GM06990 (cell line): ENCODE measurements at places on chromosomes 11 and 22.

DNA sequence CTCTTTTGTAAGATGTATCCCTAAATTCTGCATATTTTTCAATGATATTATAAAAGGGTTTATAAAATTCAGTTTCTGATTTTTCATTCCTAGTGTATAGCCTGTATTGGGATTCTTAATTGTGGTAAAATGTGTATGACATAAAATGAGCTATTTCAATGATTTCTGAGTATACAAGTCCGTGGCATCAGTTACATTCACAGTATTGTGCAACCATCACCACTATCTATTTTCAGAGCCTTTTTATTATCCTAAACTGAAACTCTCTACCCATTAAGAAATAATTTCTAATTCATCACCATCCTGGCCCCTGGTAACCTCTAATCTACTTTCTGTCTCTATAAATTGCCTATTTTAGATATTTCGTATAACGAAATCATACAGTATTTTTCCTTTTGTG is 39.8 kb downstream of the EIF3F start:
- no peak for DNase-seq

GRCh38 chr11:115202074-115202473 is 302.1 kb downstream of the CADM1 start:
- no peak for DNase-seq

- DNase-seq: no peak
Measured at GRCh38 chr11:124195189-124195734, 12.1 kb downstream of the OR10D3 start.

DNA sequence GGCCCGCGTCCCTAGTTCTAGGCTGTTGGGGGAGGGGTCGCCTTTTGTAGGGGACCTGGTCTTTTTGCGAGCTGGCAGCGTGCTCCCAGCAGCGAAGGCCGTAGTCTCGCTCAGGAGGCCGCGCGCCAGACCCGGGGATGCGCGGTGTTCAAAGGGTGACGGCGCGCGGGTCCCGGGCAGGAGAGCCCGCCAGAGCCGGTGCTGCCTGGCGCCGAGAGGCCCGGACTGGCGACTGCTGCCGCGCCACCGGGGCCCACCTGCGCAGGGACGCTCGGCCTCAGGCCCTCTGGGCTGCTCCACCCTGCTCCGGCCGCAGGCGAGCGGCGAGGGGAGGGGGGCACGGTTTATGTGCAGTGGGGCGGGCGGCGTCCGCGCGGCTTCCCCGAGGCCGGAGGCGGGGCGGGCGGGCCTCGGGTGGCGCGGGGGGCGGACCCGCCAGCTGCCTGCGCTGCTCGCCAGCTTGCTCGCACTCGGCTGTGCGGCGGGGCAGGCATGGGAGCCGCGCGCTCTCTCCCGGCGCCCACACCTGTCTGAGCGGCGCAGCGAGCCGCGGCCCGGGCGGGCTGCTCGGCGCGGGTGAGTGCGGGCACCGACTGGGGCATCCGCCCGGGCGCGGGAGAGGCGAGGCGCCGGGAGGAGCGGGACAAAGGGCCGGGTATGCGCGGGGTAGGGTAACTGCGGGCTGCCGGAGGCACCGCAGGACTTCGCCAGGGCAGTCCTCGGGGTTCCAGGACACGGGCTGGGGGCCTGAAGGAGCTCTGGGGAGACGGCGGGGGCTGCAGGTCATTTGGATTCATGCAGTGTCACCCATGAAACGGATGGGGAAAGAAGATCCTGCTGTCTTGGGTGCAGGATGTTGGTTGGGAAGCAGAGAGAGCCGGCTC is at the start of gene PRSS23:
TSS of gene PRSS23 (plus strand) at position 467 of the 884 bp plus-strand sequence. CDS start 7,102 bp downstream, outside the sequence.
- no peak for DNase-seq

DNA sequence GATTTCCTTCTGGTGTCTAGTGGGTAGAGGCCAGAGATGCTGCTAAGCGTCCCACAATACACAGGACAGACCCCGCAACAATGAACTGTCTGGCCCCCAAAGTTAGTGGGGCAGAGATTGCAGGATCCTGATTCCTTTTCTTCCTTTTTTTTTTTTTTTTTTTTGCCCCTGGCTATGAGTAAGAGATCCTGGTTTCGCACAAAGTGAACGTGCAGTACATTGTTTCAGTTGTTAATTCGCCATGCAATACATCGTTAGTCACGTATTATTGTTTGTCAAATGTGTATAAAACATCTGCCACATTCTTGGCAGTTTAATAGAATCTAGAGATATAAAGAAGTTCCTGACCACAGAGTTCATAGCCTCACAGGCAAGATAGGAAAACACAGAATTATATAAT is 20.2 kb downstream of the ST3GAL4 start:
- no peak for DNase-seq
